ENCODE measurements at places on chromosomes 4 and X.

DNA sequence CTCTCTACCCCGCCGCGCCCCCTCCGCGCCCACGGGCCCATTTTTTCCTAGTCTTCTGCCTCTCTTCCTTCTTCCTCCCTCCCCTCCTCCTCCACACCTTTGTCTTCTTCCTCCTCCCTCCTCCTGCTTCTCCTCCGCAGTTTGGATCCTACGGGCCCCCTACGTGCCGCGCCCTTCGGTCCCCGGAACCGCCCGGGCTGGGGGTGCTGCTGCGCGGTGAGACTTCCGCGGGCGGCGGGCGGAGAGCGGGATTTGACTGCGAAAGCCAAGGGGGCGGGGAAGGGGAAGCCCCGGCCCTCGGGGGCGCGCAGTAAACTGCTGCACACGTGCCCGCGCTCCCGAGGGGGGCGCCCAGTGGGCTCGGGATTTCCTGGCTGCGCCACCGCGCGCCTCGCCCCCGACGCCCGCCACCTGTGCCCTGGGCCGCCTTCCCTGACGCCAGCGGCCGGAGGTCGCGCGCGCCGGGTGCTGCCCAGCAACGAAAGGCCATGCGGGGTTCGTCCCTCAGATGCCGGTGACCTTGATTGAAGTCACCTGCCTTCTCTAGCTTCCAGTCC lies 3.3 kb upstream of the NKX3-2 start:
- DNase-seq = peak; percentile 33

DNA sequence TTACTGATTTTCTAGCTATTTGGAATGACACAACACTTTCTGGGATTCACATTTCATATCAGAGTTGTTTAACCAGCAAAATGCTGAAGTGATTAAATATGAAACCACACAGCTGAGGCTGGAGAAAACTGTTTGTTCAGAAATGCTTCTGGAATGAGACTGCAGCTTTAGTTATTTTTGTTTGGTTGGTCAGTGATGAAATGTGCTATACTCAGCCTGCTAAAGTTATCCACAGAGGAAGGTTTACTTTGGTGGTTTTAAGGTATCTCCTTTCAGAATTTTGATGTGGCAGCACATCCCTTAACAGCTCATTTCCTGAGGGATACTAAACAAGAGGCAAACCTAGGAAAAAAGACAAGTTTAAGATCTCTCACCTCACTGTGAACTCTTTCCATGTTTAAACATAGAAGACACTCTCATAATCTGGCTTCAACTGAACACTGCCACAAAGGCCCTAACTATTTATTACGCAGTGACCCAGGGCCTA lies 106.6 kb upstream of the PDE5A start:
- DNase-seq = no peak

DNA sequence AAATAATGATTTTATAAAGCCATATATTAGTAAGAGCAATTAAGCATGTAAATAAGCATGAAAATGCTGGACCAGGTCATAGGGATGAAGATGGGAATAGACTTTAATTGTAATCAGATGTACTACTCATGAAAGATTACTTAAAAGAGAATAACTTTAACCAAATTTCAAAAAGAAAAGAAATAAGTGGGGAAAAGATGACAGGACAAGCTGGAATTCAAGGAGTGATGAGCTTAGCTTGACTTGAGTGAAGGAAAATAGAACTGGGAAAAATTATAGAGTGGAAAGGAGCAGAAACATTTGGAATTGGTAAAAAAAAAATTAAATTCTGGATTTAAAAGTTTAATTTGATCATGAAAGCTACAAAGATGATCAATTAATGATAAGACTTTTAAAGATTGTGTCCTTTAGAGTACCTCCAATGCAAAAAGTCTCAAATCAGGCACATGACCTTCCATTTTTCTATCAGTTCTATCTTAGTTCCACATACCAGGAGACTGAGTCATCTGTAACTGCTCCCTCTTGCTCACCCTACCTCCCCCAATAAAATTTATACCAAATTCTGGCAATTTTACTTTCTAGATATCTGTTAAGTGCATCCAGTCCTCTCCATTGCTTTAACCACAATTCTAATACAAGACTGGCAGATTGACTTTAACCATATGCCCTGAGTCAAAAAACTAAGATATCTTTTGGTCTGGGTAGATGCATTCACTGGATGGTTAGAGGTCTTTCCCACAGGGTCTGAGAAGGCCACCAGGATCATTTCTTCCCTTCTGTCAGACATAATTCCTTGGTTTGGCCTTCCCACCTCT lies 56.4 kb upstream of the SLIT2 start:
- DNase-seq = no peak

GRCh38 chr4:119980456-119980855 lies 86.2 kb downstream of the MAD2L1 start:
- no peak for DNase-seq

DNA sequence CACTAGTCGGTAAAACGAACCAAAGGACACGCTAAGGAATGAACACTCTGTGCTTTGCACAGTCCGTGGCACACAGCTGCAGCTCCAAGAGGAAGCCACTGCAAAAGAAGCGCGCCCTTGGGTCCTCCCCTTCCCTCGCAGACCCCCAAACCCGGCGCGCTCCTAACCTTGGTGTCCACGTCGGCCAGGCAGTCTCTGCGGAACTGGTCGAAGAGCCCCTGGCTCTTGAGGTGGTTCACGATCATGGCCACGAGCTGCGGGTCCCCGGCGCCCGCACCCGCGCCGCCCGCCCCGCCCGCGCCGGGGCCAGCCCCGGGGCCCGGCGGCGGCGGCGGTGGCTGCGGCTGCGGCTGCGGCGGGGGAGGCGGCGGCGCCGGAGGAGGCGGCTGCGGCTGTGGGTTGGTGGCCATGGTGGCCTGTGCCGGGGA lies 333 bp downstream of the BOD1L1 start:
- DNase-seq = no peak

DNA sequence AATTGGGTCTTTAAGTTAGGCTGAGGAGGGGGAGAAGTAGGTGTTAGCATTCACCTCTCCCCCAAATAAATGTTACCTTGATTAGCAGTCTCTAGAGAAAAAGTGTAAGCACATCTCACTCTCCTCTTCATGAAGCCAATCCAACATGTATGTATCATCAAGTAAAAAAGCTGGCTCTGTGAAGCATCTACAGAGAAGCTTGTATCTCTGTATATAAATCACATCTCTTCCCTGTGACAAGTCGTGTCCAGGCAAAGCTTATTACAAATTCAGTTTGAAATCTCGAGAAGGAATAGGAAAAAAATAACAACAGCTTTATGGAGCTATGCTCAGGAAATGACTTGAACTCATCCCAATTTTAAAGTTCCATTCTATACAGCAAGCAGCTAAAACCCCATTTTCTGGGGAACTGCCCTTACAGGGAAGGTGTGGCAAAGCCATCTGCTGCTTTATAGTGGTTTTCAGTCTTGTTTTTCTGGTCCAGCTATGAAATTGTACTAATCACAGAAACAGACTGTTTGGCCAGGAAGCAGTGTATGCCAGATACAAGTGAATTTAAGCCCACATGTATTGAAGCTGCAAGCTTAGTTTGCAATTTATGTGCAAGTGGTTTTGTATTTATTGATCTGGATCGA lies 313.3 kb upstream of the NOCT start:
- DNase-seq = no peak

DNA sequence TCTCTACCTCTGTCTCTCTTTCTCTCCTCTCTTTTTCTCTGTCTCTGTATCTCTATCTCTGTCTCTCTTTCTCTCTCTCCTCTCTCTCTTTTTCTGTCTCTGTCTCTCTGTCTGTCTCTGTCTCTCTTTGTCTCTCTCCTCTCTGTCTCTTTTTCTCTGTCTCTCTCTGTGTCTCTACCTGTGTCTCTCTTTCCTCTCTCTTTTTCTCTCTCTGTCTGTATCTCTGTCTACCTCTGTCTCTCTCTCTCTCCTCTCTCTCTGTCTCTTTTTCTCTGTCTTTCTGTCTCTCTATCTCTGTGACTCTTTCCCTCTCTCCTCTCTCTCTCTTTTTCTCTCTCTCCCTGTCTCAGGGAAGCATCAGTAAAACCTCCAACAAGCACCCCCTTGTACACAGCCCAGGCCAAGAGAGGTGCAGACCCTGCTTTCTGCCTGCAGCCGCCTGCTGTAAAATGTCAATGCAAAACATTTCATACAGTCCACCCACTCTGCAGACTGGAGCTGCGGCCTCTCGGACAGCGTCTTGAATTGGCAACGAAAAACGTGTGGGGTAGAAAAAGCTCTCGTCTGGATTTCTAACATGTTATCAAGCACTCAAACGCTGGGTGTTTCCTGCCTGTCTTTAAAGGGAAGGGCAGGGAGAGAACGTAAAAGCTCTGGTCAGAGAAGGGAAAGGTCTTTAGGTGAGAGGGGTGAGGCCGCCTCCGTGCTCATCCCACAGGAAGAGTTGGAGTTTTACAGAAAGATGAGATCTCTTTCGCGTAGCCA lies 3.7 kb upstream of the SHOX start:
- DNase-seq = no peak
